ENCODE measurements at places on chromosomes 1 and 21.

- no peak for DNase-seq
Observed at GRCh38 chr1:162656266-162656665, 24.0 kb downstream of the DDR2 start.

GRCh38 chr1:15246960-15247614 is at the start of gene FHAD1:
FHAD1 (plus strand) TSS chr1:15247223; CDS start chr1:15251785, 4,562 bp downstream.
- no peak for DNase-seq

DNA sequence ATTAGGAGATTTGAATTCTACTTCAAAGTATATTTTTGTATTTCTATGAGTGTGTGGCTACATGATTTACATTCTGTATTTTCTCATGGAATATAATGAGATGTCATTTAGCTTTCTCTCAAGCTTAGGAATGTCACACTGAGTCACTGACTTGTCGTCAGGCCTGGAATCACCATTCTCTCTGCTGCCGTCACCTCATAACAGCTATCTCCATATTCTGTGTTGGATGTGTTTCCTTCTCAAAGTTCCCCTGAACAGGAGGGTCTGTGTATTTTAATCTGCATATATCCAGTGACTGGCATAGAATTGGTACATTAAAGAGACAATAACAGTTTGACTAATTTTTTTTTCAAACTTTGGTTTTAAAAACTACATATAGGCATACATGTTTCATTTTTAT is 35.9 kb downstream of the LYPLAL1 start:
- no peak for DNase-seq

GRCh38 chr1:190147616-190148015 is 330.0 kb downstream of the BRINP3 start:
- DNase-seq = no peak

DNA sequence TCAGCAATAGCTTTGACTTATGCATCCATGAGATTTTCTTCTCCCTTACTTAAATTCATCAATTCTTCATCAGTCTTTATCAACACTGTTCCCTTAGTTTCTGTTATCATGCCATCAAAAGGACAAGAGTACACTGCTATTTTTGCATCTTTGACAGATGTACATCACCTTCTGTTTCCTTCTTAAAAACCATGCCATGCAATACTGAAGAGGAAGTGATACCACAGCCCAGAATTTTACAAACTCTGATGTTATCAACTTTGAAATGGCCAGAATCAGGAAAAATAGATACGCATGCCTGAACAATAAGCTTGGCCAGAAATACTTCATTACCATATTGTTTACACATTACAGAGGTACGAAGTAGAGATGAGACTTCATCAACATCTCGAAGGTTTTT is 21.1 kb downstream of the FMO5 start:
- DNase-seq = peak; percentile 51

GRCh38 chr1:31531177-31531999 is 44.9 kb upstream of the TINAGL1 start:
- DNase-seq = no peak

- DNase-seq = no peak
Observed at GRCh38 chr1:110151175-110151669, 928 bp downstream of the SLC6A17 start.

- DNase-seq = no peak
Observed at GRCh38 chr1:247531937-247532336, 4.3 kb downstream of the OR2C3 start.
